ENCODE measurements at places on chromosomes 3 and 15.

DNA sequence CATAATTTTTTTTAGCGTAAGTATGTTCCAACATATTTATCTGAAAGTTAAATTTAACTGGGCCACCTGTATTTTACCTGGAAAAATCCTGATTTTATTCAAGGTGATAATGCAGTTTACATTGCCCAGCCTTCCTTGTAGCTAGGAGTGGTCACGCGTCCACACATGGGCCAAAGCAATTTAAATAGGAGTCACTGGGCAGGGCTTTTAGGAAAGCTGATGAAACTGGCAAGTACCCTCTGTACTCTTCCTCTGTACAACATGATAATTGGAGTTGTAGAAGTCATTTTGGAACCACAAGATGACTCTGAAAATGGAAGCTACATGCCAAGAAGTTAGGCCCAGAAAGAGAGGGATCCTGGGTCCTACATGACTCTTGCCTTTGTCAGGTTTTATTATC lies 9.5 kb downstream of the BTD start:
- DNase-seq = no peak

- no peak for DNase-seq
Measured at GRCh38 chr15:51706926-51707608, 25.8 kb downstream of the SCG3 start.

GRCh38 chr3:141076036-141076773 lies 25.1 kb downstream of the SPSB4 start:
- no peak for DNase-seq

DNA sequence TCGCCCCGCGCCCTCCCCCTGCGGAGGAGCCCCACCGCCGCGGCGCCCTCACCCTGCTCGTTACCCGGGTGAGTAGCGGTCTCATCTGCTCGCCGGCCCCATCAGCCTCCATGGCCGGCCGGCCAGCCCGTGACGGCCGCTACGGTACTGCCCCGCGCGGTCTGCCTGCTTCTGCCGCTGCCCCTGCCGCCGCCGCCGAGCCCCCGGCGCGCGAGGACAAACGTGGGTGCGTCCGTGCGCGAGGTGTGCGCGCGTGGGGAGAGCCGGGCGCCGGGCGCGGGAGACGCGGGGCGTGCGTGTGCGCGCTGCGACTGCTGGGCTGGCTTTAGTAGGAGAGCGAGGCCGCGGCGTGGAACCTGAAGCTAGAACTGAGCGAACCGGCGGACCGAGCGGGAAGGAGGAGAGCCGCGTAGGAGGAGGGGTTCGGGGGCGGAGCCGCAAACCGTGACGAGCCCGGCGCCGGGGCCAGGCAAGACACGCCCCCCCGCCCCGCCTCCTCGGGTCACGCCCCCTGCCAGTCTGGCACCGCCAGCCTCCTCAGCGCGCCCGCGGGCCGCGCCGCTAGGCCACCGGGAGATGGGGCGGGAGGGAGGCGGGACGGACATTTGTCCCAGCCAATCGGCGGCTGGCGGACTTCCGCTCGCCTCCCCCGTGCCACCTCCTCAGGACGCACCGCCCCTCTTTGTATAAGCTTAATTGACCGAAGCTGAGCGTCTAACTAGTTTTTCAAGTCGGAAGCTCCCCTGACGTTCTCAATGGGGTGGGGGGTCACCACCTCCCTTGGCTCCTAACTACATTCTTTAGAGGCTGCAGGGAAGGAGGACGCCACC lies at the start of gene SLC4A7:
Gene SLC4A7, minus strand, starts transcription at position 370 of the 830 bp plus-strand sequence. Its CDS starts 258 bp downstream, at position 112.
- peak; percentile 61 for DNase-seq

DNA sequence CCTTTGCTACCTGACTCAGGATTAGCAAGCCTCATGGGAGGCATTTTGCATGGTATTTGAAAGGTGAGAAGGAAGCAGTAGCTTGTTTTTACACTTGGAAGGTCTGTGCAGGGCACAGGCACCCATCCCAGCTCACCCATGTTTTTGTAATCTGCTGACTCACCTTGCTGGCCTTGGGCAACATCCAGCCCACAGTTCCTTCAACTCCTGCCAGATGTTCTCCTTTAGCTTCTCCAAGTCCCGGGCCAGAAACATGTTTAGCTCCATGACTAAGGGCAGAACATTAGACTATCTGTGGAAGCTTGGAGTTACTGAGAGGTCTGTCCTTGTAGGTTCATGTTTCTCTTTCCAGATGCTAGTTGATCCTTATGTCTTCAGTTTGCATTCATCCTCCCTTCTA lies 12.4 kb upstream of the ZNF770 start:
- no peak for DNase-seq

DNA sequence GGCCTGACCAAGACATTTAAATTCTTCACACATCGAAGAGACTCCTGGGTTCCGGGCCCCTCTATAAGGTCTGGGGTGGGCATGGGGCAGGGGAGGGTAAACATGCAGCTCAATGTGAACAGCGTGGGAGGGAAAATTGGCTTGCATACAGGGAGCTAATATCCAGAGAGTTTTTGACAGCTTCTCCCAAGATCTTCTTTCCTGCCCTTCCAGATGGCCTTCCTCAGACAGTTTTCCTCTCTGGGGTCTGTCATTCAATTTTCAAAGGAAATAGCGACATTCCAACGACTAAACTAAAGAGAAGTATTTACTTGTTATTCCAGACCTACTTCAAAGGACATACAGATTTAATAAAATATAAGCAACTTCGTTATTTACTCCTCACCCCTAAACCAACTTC lies 1030.6 kb downstream of the MCTP2 start:
- no peak for DNase-seq

GRCh38 chr3:171564748-171565480 lies 104.7 kb upstream of the TNIK start:
- no peak for DNase-seq
